ENCODE measurements at places on chromosomes 7 and 10. TPM values are rescaled to one million over a fixed set of nuclear protein-coding genes. Genes with fewer than 3 reads are reported as not detected.

SPDYE5 gene
- 0.10 TPM for total RNA-seq

DNA sequence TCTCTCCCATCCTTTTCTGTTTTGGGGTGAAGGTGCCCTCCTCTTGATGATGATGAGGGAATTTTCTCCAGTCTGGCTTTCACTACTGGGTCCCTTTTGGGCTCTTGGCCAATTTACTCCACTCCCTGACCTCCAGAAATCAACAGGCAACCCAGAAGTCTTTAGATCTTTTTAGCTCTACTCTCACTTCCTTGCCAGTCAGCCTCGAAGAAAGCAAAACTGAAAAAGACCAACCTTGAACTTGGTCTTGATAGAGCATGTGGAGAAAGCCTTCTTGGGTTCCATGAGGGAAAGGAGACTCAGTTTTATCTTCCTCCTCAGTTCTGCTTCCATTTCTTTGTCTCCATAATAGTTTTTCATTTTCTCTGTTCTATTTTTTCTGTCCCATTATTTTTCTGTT lies 91.4 kb upstream of the NPVF start:
- H3K27ac ChIP-seq, result no peak overlapping the region
- no peak for DNase-seq
- H3K4me1 ChIP-seq, result peaks cover 4% of the 10 kb centered on the region
- no peaks in the 10 kb centered on the region for H3K36me3 ChIP-seq
- H3K27me3 ChIP-seq, result no peaks in the 10 kb centered on the region
- H3K4me3 ChIP-seq, result no peak overlapping the region

FBXL13 gene
- 8.9 TPM for total RNA-seq

DNA sequence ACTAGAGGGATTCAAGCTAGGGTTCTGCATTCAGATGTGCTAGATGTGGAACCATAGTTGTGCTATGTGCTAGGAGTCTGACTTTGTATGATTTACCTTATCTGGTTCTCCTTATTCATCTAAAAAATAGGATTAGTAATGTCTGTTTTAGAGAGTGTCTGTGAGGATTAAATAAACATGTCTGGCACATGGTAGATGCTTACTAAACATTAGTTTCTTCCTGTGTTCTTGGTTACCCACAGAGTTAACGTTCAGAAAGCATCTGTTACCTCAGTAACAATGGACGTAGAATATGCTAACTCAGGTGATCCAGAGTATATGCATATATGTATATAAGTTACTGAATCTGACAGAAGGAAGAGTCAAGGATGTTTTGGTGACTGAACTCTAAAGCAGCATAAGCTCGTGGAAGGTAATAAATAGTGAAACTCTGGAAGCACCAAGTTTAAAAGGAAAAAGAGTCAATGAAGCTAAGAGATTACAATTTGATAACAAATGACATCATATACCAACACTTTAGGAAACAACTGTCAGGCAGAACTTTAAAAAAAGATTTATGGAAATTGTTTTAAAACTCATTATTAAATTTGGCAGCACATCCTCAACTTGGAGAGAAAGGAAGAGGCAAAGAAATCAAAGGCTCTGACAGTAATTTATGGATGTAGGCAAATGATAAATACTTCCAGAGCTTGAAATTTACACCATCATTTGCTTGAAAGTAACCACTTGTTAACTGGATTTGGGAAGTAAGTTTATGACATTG lies 127.0 kb downstream of the CCNY start:
- H3K27me3 ChIP-seq, result no peaks in the 10 kb centered on the region
- H3K27ac ChIP-seq, result no peak overlapping the region
- H3K4me1 ChIP-seq, result peaks cover 34% of the 10 kb centered on the region
- H3K36me3 ChIP-seq, result no peaks in the 10 kb centered on the region

Measured in spinal cord (tissue), 10 donors.